Activated CD4-positive, CD25-positive, alpha-beta regulatory T cell (primary cell): ENCODE measurements at places on chromosomes 3 and 15.

DNA sequence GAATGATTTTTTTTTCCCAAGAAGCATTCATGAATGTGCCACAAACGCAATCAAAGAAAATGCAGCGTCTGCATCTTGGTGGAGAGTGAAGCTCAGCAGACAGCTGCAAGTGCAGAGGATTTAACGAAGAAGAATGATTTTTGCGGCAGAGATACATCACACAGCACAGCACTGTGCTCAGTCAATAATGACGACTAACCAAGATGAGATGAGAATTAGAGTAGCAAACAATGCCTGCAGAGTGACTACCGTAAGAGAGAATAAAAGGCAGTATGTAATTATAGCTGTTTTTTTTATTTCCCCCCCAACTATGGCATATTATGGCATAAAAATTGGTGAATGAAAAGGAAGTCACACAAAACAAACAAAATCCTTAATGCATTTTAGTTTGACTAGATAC is 218.0 kb upstream of the ROBO1 start:
- DNase-seq: no peak

GRCh38 chr3:174202561-174202960 is 656.6 kb upstream of the NAALADL2 start:
- no peak for DNase-seq

DNA sequence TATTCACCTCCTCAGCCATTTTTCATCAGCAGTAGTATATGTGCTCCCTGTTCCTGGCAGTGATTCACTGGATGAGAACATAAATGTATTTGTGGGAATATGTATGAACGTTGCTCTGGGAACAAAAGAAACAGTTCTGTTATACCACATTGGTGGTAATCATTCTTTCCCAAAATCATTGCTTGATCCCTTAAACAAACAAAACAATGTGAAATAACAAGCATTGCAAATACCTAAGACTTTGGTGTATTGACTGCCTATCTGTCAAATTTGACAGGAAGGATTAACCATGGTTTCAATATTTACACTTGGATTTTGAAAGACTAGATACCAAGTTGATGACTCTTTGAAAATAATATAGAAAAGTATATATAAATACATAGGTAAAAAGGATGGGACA is 284.1 kb downstream of the FHIT start:
- no peak for DNase-seq

DNA sequence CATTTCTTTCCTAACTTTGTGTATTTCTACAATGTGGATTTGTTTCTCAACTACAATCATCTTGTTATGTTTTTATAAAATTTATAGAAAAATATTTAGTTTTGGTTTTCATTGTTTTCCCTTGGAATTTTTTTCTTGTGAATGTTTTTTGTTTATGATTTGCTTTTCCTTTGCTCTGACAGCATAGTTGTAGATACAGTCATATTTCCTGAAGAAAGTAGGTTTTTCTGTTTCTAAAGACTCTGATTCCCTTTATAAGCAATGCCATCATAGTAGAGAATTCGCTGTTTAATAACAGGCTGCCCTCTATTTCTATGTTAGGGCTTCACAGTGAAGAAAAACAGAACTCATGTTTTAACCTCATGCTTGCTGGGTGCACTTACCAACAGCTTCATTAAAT is 482.3 kb downstream of the ZBBX start:
- DNase-seq: no peak
